ENCODE measurements at places on chromosomes 11 and 22.

DNA sequence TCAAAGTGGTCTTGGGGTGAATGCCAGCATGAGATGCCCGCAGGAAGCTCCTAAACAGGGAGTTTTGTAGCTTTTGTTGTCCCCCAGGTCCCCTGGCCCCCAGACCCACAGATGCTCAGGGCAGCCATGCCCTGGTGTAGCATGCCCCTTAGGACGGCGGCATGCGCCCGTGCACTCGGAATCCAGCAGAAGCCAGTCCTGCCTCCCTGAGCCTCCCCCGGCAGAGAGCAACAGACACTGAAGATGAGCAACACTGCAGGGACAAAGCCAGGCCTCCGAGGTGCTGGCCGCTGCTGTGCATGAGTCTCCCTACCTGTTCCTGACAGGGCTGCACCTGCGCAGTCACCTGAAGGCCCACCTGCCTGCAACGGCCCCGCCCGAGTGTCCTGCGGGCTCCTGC, 59.1 kb downstream of the TRMU start:
- no peak for DNase-seq

DNA sequence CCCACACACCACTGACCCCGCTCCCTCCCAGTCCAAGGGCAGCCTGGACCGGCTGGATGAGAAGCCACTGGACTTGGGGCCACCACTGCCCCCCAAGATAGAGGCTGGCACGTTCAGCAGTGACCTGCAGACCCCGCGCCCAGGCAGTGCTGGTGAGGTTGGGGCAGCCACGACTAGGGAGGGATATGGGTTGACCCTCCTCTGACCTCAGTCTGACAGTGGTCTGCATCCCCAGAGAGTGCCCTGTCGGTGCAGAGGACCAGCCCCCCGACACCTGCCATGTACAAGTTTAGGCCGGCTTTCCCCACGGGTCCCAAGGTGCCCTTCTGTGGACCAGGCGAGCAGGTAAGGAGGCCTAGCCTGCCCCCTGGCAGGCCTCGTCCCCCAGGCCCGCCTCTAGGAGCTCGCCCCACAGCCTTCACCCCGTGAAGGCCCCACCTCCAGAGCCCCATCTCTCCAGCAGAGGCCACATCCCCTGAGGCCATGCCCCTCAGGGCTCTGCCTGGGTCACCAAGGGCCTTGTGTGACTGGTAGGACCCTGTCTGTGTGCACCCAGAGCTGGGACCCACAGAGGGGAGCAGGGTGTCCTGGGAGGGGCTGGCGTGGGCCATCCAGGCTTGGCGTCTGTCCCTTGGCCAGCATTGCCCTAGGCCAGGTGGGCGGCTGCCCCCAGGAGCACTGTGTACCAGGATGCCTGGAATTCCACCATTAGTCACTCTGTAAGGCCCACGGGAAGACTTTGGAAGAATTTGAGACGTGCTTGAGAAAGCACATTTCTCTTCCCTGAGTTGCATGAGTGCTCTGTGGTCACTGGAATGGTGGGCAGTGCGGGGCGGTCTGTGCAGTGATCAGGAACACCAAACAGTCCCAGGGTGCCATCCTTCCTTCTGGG, 9.4 kb downstream of the CCDC188 start:
- DNase-seq: no peak

- DNase-seq: no peak
Measured at GRCh38 chr11:134250246-134250645, 2.9 kb downstream of the THYN1 start.

GRCh38 chr11:59560290-59560701, 49.0 kb downstream of the OR4D9 start:
- peak; percentile 87 for DNase-seq

- DNase-seq: no peak
Measured at GRCh38 chr11:128910576-128910975, 19.4 kb downstream of the KCNJ5 start.

DNA sequence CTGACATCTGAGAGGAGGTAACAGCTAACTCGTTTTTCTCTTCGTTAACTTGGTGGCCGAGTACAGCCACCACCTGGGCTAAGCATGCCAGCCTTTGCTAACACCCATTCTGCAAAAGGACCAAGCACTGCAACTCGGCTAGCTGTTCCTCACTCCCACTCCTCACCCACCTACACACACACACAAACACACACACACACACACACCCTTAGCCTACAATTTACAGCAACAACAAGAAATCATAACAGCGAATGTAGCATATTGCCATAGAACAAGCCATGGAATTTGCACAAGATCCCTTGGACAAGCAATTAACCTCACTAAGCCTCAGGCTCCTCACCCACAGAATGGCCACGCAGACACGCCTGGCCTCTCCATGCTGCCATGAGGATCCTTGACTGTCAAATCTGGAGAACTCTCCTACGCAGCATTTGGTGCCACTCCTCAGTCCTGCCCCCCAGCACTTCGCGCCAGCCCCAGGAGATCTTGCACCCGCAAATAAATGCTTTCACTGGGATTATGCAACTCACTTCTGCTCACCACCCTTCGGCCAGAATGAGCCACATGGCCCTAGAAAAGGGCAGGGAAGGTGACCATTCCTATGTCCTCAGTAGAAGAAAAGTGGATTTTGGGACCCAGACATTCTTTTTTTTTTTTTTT, 58.9 kb downstream of the LARGE1 start:
- DNase-seq: no peak

DNA sequence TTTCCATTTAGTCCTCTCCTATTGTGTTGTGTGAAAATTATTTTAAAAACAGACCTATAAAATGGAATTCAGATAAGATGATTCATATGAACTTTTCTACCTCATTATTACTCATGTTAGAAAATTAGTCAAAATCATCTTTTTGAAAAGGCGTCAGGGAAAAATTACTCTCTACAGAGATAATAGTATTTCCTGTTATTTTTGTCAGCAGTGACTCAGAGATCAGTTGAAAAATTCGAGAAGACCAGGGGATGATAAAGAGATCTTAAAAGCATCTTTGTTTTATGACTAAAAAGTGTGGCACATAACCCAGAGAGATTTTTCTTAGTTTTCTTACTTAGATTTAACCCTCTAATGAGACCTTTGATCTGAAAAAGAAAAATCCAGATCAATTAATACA, 157.9 kb upstream of the CARD18 start:
- DNase-seq: no peak
